ENCODE measurements at places on chromosomes 16 and 17.

DNA sequence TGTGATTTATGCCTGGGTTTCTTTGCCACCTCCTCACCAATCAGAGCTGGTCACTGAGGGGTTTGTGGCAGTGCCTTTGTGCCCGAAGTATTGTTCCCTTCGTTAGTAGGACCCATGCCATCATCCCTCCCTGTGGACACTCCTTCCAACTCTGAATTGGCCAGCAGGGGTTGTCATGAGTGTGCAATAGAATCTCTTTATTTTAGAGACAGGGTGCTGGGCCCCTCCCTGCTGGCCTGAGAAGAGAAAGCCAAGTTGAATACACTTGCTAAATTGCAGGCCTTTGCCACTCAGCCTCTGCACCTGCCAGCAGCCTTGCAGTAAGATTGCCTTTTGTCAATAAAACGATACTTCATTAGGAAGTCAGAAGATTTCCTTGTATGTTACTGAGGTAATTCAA is 40.7 kb upstream of the SLC12A3 start:
- no peak for DNase-seq

GRCh38 chr17:40615068-40615840 is 32.4 kb downstream of the SMARCE1 start:
- DNase-seq, result peak; percentile 67

GRCh38 chr17:41013606-41014005 is 4.7 kb upstream of the KRTAP3-1 start:
- no peak for DNase-seq

- no peak for DNase-seq
Measured at GRCh38 chr16:55925242-55925641, 50.1 kb upstream of the CES5A start.

- DNase-seq, result peak; percentile 58
Measured at GRCh38 chr16:50102051-50102746, 36.4 kb downstream of the HEATR3 start.

DNA sequence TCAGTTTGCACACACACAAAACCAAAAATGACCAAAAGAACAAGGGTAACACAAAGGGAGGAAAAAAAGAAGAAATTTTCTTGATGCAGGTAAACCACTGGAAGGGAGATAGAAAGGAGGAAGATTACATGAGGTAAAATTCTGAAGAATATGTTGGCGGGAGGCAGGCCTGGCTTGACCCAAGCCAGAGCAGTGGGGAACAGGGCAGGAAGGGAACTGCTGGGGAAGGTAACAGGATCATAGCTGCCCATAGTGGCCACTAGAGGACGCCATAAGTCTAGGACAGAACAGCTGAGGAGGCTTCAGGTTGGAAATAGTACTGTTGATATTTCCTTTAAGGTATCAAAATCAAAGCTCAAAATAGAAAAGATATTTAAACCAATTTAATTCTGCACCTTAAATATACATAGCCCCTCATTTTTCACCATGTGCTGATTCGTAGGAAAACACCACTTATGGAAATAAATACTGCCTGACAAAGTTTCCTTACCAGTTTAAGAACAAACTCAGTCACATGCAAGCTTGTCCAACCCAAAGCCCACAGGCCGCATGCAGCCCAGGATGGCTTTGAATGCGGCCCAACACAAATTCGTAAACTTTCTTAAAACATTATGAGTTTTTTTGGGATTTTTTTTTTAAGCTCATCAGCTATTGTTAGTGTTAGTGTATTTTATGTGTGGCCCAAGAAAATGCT is 15.5 kb downstream of the VPS35 start:
- peak; percentile 52 for DNase-seq

DNA sequence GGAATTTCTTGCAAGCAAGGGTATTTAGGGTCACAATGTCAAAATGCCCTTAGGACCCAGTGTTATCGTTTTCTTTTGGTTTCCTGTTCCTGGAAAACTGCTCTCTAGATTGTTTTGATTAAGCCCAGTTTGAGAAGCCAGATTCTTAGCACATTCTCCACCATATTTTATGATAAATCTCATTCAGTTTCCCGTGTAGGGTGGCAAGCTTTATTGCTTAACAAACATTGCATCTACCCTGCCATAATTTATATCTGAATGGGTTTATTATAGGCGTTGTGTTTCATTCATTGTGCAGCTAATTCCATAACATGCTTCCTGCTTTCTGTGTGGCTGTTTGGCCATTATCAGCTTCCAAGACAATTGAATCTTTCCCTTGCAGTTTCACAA is 389.1 kb upstream of the DYNLRB2 start:
- DNase-seq, result no peak

DNA sequence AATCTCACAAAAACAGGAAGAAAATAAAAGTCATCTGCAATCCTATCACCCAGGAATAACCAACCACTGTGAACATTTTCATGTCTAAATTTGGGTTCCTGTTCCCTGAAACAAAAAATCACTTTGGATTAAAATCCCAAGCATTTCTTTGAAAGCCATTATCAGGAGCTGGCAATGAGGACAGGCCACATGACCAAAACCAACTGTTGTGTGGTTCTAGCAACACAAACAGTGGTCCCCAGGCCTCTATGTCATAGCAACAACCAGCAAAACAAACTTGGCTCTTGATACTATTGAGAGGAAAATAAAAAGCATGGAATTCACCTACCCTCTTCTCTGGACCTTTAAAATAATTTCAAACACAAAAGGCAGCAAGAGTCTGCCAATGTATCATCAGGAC is 252.5 kb downstream of the SLC39A11 start:
- no peak for DNase-seq

DNA sequence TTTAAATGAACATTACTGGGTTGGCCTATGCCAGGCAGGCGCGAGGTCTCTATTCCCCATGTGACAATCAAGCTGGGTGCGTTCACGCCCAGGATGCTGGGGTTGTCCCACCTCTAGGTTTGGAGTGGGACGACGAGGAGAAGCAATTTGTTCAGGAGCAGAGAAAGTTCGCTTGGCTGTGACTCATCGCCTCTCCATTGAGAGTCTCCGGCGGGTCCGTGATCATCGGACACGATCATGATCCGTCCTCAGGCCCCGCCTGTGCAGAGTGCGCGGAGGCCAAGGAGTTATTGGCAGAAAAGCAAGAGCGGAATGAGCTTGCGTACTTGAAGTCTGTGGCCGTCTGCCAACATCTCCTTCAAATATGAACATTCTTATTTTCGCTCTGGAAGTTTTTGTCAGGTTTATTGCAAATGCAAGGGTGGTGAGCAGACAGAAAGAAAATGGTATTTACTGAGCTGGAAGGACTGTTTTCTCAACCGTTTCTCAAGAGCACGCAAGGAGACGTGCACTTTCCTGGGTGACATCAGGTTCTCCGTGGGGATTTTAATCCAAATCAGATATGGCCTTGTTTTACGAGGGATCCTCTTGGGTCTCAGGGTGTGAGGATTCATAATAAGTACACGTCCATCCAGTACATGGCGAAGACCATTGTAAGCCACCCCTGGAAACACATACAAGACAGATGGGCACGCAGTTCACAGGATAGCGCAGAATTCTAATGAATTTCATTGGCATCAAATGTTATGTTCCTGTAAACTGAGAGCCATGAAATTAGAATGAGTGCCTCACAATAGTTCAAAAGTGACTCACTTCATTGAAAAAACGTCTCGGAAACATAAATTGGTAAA is 70.1 kb upstream of the CREBBP start:
- DNase-seq, result peak; percentile 52

- no peak for DNase-seq
Measured at GRCh38 chr17:64332502-64332901, 58.2 kb downstream of the PECAM1 start.

Data from mammary epithelial cell (primary cell).